Choroid plexus epithelial cell (primary cell): ENCODE measurements at places on chromosomes 12 and 14.
A peak's percentile ranks its signal among the peaks of the same experiment; 100 is the strongest.

DNA sequence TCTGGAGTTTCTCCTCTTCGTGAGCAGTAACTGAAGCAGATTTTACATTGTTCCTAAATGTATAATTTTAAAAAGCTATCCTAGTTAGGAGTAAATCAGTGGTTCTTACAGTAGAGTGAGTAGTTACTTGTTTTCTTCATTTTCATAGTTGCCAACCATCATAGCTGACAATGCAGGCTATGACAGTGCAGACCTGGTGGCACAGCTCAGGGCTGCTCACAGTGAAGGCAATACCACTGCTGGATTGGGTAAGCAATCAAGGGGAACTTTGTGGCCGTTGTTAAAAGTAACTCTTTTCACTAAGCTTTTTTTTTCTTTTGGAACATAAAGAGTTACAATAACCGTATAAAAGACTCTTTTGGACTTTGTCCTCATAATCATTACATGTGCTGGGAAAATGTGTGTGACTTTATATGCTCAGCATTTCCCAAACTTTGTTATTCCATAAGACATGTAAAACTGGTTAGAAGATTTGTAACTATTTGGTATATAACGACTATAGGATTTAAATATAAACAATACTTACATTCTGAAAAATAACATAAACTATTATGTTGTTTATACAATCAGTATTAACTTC lies 12.4 kb downstream of the LRRC10 start:
- DNase-seq = no peak

- no peak for DNase-seq
Measured at GRCh38 chr12:13177373-13177772, 19.2 kb upstream of the EMP1 start.

DNA sequence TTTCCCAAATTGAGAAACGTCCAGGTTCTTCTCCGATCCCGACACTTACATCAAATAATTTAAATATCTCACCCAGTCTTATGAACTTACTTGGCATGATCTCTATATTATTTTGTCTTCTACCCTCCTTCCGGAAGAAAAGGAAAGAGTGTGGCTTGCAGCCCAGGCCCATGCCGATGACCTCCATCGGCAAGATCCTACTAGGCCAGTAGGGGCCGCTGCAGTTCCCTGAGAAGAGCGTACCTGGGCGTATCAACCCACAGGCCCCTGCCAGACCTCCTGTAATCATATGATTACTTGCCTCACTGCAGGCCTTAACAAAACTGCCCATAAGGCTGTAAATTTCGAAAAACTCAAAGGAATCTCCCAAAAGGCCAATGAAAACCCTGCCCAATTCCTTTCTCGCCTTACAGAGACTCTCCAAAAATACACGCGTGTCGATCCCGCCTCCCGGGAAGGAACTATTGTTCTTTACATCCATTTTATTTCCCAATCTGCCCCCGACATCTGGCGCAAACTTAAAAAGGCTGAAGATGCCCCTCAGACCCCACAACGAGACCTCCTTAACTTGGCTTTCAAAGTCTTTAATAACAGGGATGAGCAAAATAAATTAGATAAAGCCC lies 69.6 kb downstream of the MOK start:
- peak; percentile 96 for DNase-seq

GRCh38 chr12:109752117-109753053 lies 38.8 kb downstream of the FAM222A start:
- no peak for DNase-seq
